ENCODE measurements at places on chromosomes 16 and 17.

- DNase-seq = no peak
Observed at GRCh38 chr16:64339052-64339770, 782.7 kb downstream of the CDH11 start.

GRCh38 chr17:75683583-75683982 is 16.4 kb downstream of the SAP30BP start:
- DNase-seq = no peak

- DNase-seq = no peak
Observed at GRCh38 chr16:86363057-86363490, 147.3 kb upstream of the FOXF1 start.

DNA sequence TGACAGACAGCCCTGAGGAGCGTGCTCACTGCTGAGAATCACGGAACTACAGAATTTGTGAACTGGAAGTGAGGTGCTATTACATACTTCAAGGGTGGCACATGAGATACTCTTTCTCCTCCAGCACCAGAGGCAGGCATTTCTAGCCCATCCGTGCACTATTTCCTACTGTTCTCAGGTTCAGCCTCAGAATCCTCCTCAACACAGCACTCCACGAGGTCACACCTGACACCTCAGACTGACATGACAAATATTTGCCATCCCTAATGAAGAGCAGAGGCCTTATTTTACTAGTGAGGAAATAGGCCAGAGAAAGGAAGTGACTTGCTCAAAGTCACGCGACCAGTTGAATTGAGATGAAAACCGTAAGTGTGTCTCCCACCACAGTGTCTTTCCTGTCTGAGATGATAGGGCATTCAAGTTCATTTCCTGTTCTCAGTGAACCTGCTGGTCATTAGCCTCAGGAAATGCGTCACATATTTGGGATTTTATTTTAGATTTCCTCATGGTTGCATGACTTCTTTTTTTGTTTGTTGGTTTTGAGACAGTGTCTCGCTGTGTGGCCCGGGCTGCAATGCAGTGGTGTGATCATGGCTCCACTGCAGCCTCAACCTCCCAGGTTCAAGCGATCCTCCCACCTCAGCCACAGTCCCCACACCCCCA is 23.6 kb downstream of the SEZ6 start:
- DNase-seq = peak; percentile 51

GRCh38 chr16:67653789-67654402 is 6.2 kb downstream of the ACD start:
- no peak for DNase-seq

- DNase-seq = no peak
Observed at GRCh38 chr17:68698746-68699145, 97.6 kb upstream of the FAM20A start.

DNA sequence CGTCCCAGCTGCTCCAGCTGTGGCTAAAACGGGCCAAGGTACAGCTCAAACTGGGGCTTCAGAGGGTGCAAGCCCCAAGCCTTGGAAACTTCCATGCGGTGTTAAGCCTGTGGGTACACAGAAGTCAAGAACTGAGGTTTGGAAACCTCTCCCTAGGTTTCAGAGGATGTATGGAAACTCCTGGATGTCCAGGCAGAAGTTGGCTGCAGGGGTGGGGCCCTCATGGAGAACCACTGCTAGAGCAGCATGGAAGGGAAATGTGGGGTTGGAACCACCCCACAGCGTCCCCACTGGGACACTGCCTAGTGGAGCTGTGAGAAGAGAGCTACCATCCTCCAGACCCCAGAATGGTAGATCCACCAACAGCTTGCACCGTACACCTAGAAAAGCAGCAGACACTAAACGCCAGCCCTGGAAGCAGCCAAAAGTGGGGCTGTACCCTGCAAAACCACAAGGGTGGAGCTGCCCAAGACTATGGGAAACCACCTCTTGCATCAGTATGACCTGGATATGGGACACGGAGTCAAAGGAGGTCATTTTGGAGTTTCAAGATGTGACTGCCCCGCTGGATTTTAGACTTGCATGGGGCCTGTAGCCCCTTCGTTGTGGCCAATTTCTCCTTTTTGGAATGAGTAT is 2.2 kb downstream of the SDR42E1 start:
- DNase-seq = no peak

- no peak for DNase-seq
Observed at GRCh38 chr17:47733674-47734410, 806 bp downstream of the TBX21 start.

DNA sequence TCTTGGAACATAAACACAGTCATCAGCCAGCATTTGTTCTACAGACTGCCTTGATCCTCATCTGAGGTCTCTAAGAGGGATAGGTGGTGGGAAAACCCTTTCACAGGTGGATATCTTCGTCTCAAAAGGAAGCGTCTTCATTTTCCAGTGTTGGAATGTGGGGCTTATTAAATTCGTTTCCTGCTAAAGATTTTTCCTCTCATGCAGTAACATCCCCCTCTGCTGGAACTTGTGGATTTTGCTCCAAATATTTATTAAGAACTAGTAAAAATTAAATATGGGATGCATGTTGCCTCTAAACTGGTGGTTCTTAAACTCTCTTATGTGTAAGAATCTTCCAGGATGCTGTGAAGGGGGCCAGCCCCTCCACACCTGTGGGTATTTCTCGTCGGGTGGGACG is 20.1 kb upstream of the MLYCD start:
- no peak for DNase-seq

DNA sequence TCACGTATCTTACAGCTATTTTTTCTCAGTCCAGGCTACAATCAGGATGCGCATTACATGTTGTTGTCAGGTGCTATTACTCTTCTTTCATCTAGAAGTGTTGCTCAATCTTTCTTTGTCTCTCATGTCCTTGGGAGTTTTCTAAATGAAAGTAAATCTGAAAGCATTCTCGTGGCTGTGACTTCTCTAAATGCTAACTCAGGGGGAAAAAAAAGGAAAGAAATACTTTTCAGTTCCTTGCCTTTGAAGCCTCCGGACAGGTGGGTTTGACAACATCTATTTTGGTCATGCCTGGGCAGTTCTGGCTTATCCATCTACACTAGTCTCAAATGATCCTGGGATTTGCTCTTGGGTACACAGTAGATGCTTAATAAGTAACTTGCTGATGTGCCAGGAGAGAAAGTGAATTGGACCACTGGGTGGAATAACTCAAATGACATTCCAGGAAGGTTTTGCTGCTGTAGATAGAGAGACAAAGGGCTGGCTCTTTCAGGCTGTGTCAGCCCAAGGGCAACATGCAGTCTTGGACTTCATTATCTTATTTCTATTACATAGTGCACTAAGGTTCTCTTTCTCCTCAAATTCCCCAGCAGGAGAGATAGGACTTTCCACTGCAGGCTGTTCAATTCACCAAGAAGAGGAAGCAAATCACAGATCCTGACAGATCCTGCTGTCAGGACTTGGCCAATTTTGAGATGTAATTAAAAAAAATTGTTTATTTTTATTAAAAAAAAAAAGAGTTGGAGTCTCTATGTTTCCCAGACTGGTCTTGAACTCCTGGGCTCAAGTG is 63.6 kb upstream of the NFAT5 start:
- no peak for DNase-seq

DNA sequence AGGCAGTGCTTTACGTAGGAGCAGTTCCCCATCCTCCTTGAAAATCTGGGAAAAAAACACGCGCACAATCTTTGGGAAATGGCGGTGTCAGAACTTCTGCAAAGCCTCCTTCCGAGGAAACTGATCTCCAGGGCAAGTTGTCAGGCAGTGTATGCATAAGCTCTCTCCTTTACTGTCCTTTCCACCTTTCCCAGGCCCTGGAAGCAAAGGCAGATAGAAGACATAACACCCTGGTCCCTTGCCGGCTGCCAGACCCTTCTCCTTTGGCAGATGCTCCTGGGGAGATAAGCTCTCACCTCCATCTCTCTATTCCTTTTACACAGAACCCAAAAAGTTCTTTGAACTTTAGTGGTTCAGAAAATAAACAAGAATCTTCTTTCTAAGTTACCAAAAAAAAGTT is 12.4 kb downstream of the TOB1 start:
- no peak for DNase-seq
